Stimulated activated CD8-positive, alpha-beta memory T cell treated with anti-CD3 and anti-CD28 coated beads, Interleukin-15, amount 100 ng/mL, for 4 hours (primary cell): ENCODE measurements at places on chromosomes 6 and 20.
A peak's percentile ranks its signal among the peaks of the same experiment; 100 is the strongest.

- no peak for DNase-seq
Measured at GRCh38 chr20:50434653-50435396, 75.4 kb upstream of the PTPN1 start.

DNA sequence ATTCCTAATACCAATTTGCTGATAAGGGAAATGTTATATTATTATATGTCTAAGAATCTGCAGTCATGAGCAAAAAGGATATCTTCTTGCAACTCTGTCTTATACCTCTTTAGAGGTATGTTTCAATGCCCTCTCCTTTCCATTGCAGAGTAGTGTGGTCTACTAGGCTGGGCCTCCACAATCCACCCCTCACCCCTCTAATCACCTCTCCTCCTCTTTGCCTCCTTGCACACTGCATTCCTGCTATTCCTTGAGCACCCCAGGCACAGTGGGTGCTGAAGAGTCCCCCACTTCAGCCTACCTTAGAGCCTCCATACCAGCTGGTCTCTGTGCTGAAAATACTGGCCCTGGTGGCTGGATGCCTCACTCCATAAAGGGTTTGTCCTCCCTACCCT lies 26.9 kb downstream of the ARMC2 start:
- no peak for DNase-seq

GRCh38 chr20:49753133-49753532 lies 39.5 kb upstream of the B4GALT5 start:
- DNase-seq, result no peak

GRCh38 chr6:9593554-9593953 lies 821.3 kb downstream of the TFAP2A start:
- no peak for DNase-seq

DNA sequence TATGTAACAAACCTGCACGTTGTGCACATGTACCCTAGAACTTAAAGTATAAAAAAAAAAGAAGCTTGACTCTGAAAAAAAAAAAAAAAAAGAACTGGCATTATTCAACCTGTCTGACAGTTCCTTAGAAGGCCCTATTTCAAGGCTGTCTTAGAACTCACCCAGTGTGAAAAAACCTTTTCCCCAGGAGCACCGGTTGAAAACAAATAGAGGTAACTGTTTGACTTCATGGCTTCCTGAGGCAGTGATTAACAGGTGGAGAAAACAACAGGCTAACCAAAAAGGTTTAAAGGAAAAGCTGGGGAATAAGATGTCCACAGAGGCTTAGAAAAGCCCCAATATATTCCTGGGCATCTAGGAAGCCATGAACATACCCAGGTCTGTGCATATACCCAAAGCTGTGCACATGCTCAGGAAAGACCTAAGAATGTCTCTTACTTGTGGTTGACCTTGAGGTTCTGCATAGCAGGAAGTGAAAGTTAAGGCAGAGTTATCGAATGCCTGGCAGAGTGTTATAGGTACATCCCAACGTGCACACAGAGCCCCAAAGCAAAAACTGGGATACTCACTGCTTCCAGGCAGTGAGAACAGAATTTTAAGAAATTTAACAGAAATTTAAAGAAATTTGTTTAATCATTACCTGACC lies 7.0 kb downstream of the UQCC1 start:
- DNase-seq, result no peak

- no peak for DNase-seq
Measured at GRCh38 chr6:11992086-11992485, 20.0 kb upstream of the HIVEP1 start.

GRCh38 chr6:14354919-14355572 lies 237.5 kb downstream of the CD83 start:
- DNase-seq, result peak; percentile 1

- no peak for DNase-seq
Measured at GRCh38 chr6:146489468-146490151, 54.0 kb upstream of the RAB32 start.

DNA sequence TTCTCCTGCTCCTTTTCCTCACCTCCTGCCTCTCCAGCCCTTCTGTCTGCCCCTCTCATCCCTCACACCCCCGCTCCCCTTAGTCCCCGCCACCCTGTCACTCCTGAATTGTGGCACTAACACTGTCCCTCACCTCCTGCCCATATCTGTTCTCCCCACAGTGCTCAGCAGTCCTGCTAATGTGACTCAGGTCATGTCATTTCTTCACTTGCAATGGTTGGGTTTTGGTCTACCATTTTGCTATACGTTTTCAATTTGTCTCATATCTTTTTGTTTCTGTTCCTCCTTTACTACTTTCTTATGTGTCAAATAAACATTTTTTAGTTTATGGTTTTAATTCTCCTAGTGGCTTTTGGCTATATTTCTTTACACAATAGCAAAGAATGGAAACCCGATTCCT lies 1.3 kb upstream of the HLA-B start:
- DNase-seq, result no peak

DNA sequence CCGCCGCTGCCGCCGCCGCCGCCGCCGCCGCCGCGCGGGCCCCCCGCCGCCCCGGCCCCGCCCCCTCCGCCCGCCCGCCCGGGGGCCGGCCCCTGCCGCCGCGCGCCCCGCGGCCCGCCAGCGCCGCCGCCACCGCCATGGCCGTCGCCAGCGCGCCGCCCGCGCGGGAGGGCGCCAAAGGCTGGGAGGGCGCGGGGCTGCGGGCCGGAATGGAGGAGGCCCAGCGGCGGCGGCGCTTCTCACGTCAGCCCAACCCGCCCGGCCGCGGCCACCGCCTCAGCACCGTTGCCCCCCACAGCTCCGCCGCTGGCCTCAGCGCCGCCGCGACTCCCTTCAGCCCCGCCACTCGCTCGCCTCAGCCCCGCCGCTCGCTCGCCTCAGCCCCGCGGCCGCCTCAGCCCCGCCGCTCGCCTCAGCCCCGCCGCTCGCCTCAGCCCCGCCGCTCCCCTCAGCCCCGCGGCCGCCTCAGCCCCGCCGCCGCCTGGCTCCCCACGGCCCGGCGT lies 258 bp downstream of the PHF10 start:
- peak; percentile 29 for DNase-seq

- DNase-seq, result no peak
Measured at GRCh38 chr6:6840831-6841291, 252.3 kb downstream of the LY86 start.

GRCh38 chr6:31657406-31658157 lies 1.9 kb downstream of the APOM start:
- no peak for DNase-seq

GRCh38 chr6:37206622-37207021 lies 36.7 kb downstream of the PIM1 start:
- no peak for DNase-seq

GRCh38 chr6:64227863-64228262 lies 592.3 kb downstream of the PHF3 start:
- no peak for DNase-seq

GRCh38 chr6:144349690-144350527 lies 64.8 kb downstream of the UTRN start:
- no peak for DNase-seq
